ENCODE measurements at places on chromosomes 3 and 15.

- DNase-seq: no peak
Observed at GRCh38 chr3:15380980-15381890, 46.1 kb downstream of the METTL6 start.

GRCh38 chr3:29644956-29645636 lies 364.2 kb downstream of the RBMS3 start:
- DNase-seq: no peak

GRCh38 chr15:45048794-45049631 lies 26.0 kb downstream of the SORD start:
- DNase-seq: no peak

DNA sequence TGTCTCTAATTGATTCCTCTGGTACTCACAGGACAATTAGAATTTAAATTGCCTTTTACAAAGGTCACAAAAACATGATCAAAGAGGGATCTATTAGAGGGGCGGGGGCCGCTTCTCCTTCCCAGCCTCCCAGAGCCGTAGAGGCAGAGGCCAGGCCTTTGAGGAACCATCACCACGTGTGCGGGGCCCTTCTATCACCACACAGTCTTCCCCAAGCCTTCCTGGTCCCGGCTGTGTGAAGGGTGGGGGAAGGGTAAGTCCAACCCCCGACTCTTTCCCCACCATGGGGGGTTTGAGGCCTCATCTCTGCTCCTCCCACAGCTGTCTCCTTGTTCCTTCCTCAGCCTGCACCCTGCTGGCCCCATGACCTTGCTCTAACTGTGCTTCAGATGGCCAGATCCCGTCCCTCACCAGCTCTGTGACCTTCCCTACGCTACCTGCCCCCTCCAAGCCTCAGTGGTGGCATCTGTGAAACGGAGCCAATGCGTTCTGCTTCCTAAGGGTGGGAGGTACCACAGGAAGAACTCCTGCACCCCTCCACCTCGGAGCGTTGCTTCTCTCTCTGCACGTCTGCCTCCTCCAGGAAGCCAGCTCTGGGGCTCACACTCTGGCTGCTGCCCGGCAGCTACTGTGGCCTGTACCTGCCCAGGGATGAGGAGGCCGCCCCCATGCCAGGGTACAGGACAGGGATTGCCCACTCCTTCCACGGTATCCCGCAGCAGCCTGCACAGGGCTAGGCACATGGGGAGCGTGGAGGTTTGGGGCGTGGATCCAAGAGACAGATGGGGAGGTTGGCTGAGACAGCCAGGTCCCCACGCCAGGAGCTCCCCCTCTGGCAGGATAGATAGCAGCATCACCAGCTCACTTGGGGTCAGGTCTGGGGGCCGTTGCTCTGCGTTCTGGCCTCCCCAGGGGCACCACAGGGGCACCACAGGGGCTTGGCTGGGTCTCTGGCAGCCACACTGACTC lies 83.8 kb downstream of the LINGO1 start:
- DNase-seq: no peak

- DNase-seq: no peak
Observed at GRCh38 chr3:62727536-62727935, 147.7 kb downstream of the CADPS start.

- peak; percentile 56 for DNase-seq
Observed at GRCh38 chr3:188060840-188061544, 93.0 kb upstream of the LPP start.

DNA sequence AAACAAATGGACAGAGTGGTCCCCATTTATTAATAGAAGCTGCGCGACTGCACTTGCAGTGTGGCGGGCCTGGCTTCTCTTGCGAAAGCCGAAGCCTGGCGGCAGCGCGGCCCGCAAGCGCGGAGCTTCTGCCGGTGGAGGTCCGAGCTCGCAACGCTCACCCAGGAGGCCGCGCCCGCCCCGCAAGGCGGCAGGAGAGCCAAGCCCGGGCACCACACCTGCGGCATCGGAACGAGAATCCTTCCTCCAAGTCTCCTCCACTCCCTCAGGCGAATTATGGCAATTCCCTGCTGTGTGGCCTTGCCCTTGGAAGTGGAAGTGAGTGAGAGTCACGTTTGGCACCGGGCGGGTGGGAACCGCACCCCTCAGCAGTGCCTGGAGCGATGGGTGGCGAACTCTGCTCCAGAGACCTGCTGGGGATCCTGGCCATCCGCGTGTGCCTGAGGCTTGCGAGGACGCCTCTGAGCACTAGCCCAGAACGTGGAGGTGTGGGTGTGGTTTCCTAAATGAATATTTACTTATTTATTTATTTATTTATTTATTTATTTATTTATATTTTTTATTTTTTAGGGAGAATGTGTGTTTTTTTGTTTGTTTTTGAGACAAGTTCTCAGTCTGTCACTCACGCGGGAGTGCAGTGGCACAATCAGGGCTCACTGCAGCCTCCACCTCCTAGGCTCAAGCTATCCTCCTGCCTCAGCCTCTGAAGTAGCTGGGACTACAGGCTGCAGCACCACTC lies 133.7 kb upstream of the UBE2E1 start:
- DNase-seq: no peak

DNA sequence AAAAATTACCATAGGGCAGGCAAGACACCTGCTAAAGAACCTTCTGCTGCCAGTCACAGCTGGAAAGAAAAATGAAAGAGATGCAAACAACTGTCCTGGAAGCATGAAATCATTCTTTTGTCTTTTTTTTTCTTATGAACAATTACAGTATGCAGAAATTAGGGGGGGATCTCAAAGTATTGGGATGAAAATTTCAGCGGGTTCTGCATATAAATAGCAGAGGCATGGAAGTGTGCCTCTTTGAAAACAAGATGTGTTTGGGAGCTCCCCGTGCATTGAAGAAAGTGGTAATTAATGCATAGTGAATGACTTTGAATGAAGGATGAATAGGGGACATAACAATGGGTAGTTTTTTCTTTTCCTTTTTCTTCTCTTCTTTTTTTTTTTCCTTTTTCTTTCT lies 431.2 kb downstream of the SOX2 start:
- no peak for DNase-seq

GRCh38 chr15:101169495-101170071 lies 82.3 kb downstream of the CHSY1 start:
- DNase-seq: no peak

DNA sequence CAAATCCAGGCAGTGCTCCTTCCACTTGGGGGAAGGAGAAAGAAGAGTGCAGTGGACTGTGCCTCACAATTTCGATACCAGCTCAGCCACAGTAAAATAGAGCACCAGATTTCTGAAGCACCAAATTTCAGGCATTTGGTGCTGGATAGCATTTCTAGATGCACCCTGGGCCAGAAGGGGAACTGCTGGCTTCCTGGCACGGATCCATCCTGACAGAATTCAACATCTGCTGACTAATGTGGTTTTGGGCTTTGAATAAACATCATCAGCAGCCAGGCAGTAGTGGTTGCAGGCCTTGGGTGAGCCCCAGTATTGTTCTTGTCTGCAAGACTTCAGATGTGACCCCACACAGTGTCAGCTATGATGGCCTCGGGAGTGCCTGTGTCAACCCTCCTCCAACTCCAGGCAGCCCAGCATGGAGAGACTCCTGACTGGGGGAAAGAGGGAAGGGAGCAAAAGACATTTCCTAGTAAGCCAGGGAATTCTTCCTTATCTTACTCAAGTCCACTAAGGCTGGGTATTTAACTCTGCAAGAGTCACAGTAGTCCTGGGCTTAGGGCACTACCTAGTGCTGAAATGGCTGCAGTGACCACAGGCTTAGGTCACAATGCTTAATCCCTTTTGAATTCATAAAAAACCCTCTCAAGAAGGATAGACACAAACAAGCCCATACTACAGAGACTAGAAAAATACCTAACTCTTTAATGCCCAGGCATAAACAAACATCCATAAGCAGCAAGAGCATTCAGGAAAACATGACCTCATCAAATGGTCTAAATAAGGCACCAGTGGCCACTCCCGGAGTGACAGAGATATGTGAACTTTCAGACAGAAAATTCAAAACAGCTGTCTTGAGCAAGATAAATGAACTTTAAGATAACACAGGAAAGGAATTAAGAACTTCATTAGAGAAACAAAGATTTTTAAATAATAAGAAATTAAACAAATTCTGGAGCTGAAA lies 74.7 kb downstream of the SPATA16 start:
- no peak for DNase-seq

DNA sequence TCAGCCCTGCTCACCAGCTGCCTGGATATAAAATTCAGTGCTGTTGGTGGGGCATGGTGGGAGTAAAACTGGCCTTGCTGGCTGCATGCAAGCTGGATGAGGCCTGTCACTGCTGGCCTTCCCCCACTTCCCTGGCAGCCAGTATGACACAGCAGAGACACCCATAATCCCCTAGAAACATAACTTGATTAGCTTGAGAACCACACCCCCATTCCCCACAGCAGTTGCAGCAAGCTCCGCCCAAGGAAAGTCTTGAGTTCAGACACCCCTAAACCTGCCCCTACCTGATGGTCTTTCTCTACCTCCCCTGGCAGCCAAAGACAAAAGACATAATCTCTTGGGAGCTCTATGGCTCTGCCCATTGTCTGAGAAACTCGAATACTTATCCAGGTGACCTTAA lies 405.1 kb upstream of the NECTIN3 start:
- no peak for DNase-seq

DNA sequence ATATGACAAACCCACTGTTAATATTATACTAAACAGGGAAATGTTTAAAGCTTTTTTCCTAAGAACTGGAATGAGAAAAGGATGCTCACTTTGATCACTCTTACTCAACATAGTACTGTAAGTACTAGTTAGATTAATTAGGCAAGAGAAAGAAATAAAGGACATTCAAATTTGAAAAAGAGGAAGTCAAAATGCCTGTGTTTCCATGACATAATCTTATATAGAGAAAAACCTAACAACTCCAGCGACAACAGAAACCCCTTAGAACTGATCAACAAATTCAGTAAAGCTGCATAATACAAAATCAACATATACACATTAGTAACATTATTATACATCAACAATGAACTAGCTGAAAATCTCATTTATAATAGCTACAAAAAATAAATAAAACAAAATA lies 200.6 kb upstream of the ROBO1 start:
- DNase-seq: no peak

DNA sequence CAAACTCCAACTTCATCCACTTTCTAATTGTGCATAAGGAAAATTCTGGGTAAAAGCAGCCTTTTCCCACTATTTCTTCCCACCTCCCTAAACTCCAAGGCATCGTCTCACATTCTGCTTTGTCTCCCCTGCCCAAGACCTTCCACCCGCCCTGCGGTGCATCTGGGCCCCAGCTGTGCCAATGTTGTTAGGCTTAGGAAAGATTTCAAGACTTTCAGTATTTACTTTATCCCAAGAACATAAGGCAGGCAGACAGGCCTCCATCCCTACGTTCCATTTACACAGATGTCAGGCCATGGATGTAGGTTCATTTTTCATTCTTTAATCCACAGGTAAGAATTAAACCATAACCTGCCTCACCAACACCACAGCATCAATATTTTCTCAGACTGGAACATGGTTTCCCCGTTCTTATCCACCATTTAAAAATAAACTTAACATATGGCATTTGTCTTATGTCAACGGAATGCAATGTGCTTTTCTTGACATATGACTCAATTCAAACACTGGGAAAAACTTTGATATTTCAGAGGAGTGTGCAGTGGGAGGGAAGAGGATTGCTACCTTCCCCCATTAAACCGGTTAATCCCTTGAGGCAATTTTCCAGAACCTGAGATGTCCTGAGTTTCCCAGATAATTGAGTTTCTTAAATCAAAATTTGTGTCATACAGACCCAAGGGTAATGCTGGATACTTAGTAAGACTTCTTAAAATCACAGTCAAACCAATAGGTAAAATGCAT lies 238.0 kb upstream of the LRIG1 start:
- DNase-seq: no peak

GRCh38 chr3:25419251-25419650 lies 8.8 kb upstream of the RARB start:
- DNase-seq: no peak

- no peak for DNase-seq
Observed at GRCh38 chr3:107525644-107526305, 3.0 kb downstream of the BBX start.

GRCh38 chr15:100500226-100500990 lies 28.3 kb downstream of the CERS3 start:
- DNase-seq: no peak

- no peak for DNase-seq
Observed at GRCh38 chr3:93855401-93855800, 118.3 kb downstream of the PROS1 start.

GRCh38 chr3:100993309-100993708 lies at the start of gene ABI3BP:
TSS of gene ABI3BP (minus strand) at chr3:100993421. CDS start at chr3:100993384, 37 bp downstream.
- DNase-seq: no peak

GRCh38 chr3:152518346-152518745 lies 249.6 kb downstream of the MBNL1 start:
- no peak for DNase-seq

- DNase-seq: no peak
Observed at GRCh38 chr15:84797212-84797611, 19.9 kb upstream of the ALPK3 start.

GRCh38 chr3:120449701-120450599 lies 842 bp downstream of the FSTL1 start:
- DNase-seq: peak; percentile 9

DNA sequence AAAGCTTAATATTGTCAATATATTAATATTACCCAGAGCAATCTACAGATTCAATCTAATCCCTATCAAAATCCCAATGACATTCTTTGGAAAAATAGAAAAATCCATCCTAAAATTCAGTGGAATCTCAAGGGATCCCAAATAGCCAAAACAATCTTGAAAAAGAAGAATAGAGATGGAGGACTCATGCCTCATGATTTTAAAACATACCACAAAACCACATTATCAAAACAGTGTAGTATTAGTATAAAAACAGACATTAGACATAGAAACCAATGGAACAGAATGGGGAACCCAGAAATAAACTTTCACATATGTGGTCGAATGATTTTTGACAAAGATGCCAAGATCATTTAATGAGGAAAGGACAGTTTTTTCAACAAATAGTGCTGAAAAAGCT lies 14.6 kb downstream of the NEK4 start:
- DNase-seq: no peak

GRCh38 chr3:56119575-56120349 lies 348.5 kb downstream of the ERC2 start:
- DNase-seq: no peak

DNA sequence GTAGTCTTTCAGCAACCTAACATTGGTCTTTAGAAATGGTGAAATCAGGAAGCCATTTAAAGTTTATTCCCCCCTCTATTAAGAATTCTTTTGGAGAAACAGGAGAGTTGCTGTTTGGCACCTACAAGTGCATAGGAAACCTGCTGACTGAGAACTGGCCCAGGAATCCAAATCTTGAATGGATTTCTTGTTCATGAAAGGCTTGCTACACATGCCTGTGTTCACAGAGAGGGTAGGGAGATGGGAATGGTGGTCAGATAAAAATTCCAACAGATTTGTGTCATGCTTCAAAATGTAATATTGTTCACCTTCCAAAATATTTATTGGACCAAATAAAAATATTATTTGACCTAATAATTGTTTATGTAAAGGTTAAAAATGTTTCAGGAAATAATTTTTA lies 24.2 kb upstream of the ZPLD1 start:
- DNase-seq: no peak

GRCh38 chr15:71304681-71305080 lies 189.4 kb downstream of the THSD4 start:
- no peak for DNase-seq

- DNase-seq: no peak
Observed at GRCh38 chr3:193095366-193095765, 145.7 kb upstream of the PLAAT1 start.
